Stimulated activated CD4-positive, alpha-beta T cell treated with anti-CD3 and anti-CD28 coated beads, Interleukin-15, amount 100 ng/mL, for 1 hour (primary cell): ENCODE measurements at places on chromosomes 5 and 9.

GRCh38 chr9:35738186-35738585 lies 5.7 kb downstream of the CREB3 start:
- no peak for DNase-seq

DNA sequence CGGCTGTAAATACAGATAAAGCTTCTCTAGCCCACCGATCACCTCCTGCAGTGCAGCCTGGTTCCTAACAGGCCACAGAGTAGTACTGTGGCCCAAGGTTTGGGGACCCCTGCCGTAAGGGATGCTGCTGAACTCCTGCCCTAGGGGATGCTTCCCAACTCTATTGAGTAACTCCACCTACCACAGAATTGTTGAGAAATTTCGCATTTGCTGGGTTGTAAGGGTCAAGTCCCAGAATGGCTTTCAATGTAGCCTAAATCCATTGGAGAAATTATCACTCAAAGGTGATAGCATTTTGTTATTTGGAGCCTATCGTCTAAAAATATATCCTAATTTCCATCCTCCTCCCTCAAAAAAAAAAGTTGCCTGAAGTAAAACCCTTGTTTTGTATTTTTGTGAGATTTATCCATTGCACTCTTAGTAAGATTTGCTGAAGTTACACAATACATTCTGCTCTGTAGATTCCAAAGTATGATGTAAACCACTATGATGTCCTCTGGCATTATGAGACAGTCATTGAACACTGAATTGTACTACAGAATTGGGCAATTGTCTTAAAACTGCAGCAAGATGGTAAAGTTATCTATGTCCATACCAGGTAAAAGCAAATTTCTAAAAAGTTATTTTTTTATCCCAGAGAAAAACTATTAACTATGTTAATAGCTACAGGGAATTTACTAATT lies 14.0 kb downstream of the ACTBL2 start:
- no peak for DNase-seq

GRCh38 chr9:24451346-24451745 lies 94.4 kb downstream of the IZUMO3 start:
- DNase-seq, result no peak

DNA sequence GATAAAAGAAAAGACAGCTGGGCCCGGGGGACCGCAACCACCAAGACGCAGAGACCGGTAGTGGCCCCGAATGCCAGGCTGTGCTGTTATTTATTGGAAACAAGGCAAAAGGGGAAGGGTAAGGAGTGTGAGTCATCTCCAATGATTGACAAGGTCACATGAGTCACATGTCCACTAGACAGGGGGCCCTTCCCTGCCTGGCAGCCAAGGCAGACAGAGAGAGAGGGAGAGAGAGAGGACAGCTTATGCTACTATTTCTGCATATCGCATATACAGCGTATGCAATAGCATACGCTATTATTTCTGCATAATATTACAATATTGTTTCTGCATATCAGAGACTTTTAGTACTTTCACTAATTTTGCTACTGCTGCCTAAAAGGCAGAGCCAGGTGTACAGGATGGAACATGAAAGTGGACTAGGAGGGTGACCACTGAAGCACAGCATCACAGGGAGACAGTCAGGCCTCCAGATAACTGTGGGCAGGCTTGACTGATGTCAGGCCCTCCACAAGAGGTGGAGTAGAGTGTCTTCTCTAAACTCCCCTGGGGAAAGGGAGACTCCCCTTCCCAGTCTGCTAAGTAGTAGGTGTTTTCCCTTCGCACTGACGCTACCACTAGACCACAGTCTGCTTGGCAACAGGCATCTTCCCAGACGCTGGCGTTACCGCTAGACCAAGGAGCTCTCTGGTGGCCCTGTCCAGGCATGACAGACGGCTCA lies 50.3 kb downstream of the RFX3 start:
- DNase-seq, result no peak

DNA sequence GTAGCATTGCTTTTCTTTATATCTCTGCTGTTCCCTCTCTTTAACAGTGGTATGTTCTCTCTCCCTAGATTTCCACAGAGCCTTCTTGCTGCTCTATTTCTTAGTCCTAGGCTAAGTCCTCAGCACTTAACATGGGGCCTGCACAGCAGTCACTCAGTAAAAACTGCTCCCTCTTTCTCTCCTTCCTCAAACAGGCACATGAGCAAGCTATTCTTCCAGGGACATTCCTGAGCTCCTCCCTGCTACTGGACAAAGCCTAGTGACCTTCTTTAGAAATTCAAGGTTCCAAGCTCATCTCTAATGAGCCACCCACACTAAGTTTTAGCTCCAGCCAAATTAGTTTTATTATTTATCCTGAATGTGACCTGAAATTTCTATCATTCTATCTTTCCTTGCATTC lies 39.5 kb downstream of the TRIM32 start:
- no peak for DNase-seq

GRCh38 chr9:127119320-127119709 lies 3.1 kb downstream of the ANGPTL2 start:
- no peak for DNase-seq

DNA sequence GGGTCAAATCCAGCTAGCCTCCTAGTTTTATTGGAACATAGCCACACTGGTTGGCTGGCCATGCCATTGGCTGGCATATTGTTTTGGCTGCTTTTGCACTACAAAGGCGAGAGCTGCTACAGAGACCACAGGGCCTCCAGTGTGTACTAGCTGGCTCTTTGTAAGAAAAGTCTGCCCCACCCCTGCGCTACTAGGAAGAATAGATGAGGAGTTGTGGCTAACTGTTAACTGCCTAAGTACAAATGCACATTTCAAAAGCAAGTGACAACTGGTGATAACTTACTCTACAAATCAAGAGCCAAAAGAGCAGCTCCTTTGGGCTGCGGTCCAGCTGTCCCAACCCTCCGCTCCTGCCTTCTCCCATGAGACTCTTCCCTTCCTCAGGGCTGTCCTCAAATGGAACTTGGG lies 63.9 kb downstream of the SERINC5 start:
- no peak for DNase-seq
